ENCODE measurements at places on chromosomes 1 and 21.

DNA sequence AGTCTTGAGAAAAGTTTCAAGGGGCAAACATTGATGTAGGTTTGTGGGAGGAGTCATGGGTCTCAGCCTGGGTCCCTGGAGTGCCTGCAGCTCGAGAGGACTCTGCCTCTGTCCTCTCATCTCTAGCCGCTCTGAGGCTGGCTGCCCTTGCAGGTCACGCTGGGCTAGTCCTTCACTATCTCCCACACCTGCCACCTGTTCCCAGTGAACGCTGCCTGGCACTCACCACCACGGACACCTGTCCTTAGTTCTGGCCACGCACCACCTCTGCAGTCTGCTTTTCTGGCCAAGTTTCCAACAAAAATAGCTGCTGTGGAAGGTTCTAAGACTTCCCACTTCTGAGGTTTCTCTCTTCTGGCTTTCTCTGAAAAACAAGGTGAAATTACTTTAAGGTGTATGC lies 52.5 kb downstream of the SH3BGR start:
- DNase-seq = no peak

DNA sequence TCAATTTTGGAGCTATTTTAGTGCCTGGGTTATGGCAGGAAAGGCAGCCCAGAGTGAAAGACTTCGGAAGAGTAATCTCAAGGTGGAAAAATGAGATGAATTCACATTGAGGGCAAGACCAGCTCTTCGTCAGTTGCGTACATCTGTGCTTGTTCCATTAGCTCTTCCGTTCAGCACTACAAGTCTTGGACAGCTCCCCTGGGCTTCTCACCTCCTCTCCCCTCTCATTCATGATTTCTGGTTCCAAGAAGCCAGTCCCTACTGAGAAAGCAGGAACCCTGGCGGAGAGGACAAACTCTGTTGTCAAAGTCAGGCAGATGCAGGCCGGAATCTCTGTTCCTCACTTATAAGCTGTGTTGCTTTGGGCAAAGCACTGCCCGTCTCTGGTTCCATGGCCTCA lies 76.5 kb downstream of the ACTL8 start:
- peak; percentile 70 for DNase-seq

- no peak for DNase-seq
Observed at GRCh38 chr1:17837233-17838030, 82.3 kb downstream of the ACTL8 start.

DNA sequence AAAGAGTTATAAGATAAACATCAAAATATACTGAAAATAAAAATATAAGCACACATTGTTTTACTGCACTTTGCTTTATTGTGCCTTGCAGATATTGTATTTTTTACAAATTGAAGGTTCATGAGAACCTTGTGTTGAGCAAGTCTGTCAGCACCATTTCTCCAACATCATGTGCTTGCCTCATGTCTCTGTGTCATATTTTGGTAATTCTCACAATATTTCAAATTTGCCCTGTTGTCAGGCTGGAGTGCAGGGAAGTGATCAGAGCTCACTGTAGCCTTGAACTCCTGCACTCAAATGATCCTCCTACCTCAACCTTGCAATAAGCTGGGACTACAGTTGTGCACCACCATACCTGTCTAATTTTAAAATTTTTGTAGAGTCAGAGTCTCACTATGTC lies 21.3 kb upstream of the CNIH3 start:
- DNase-seq = no peak

DNA sequence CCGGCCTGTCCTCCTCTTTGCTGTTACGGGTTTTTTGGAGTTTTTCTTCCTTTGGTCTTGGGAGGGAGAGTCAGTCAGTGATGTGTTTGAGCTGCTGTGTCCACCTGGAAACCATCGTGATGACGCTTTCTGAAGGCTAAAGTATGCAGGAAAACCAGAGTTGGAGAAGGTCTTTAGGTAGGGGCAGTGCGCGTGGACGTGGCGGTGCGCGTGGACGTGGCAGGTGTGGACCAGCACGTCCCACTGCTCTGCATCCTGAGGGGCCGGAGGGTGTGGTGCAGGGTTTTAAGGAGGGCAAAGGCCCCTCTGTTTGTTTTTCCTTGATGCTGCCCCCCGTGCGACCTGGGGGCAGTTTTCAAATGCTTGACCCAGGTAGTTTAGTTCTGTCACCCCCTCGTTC lies 29.9 kb downstream of the PRKCZ start:
- DNase-seq = no peak

Data from WTC11 (cell line).